ENCODE measurements at places on chromosomes 1 and 21. TPM values are rescaled to one million over a fixed set of nuclear protein-coding genes. Genes with fewer than 3 reads are reported as not detected.

The EFHD2 gene
- 15.0 TPM for total RNA-seq

- no peaks in the 10 kb centered on the region for H3K27me3 ChIP-seq
- H3K4me1 ChIP-seq: peaks cover 30% of the 10 kb centered on the region
- no peaks in the 10 kb centered on the region for H3K36me3 ChIP-seq
Observed at GRCh38 chr1:70044832-70045231, 160.5 kb downstream of the LRRC40 start.

The FOXD2 gene
- total RNA-seq: not detected

GRCh38 chr1:66147226-66147835, 354.6 kb downstream of the PDE4B start:
- H3K36me3 ChIP-seq: no peaks in the 10 kb centered on the region
- peaks cover under 1% of the 10 kb centered on the region for H3K27me3 ChIP-seq
- H3K27ac ChIP-seq: no peak overlapping the region
- no peak overlapping the region for H3K4me3 ChIP-seq
- no peak for DNase-seq

The LORICRIN gene
- not detected for total RNA-seq

The KIF14 gene
- 0.08 TPM for total RNA-seq

The FNDC10 gene
- 3.6 TPM for total RNA-seq

GRCh38 chr1:211870156-211870555, 39.6 kb upstream of the LPGAT1 start:
- H3K4me3 ChIP-seq: no peak overlapping the region
- no peak overlapping the region for H3K27ac ChIP-seq
- no peaks in the 10 kb centered on the region for H3K4me1 ChIP-seq
- peaks cover 5% of the 10 kb centered on the region for H3K27me3 ChIP-seq

DNA sequence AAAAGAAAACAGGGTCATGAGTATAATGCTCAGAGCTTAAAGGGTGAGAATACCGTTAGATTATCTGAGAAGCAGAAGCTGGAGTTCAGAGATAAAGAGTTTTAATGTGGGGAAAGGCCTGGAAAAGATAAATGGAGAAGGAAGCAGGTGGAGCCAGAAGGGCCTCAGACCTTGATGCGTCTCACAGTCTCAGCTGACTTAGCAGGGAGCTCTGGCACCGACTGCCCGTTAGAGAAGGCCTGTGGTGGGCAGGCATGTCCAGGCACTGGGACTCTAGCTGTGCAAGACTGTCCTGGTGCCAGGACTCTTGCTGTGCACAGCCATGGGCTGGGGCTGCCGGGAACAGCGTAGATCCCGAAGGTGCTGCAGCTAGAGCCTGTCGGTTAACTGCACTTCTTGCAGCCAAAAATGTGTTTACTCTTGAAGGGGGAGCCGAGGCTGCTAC, 3.8 kb upstream of the SLAMF9 start:
- no peak overlapping the region for H3K27ac ChIP-seq
- H3K27me3 ChIP-seq: peaks cover 14% of the 10 kb centered on the region
- H3K36me3 ChIP-seq: no peaks in the 10 kb centered on the region
- no peak overlapping the region for H3K4me3 ChIP-seq
- DNase-seq: no peak

- H3K4me1 ChIP-seq: no peaks in the 10 kb centered on the region
- no peak overlapping the region for H3K4me3 ChIP-seq
- H3K27ac ChIP-seq: no peak overlapping the region
- DNase-seq: no peak
Observed at GRCh38 chr21:15645830-15646229, 84.0 kb upstream of the USP25 start.

The FABP3 gene
- 4,737 TPM for total RNA-seq

- DNase-seq: no peak
- no peaks in the 10 kb centered on the region for H3K27me3 ChIP-seq
- H3K4me3 ChIP-seq: no peak overlapping the region
- H3K27ac ChIP-seq: peak overlapping the region; percentile 95
Observed at GRCh38 chr21:28751176-28751575, 241.5 kb downstream of the LTN1 start.

The LRRC53 gene
- not detected for total RNA-seq

The TNFRSF4 gene
- total RNA-seq: 2.2 TPM

GRCh38 chr1:230327892-230328284, 98.2 kb downstream of the PGBD5 start:
- peaks cover 8% of the 10 kb centered on the region for H3K4me1 ChIP-seq
- DNase-seq: no peak
- H3K27ac ChIP-seq: no peak overlapping the region
